ENCODE measurements at places on chromosomes 1 and 21. TPM values are rescaled to one million over a fixed set of nuclear protein-coding genes. Genes with fewer than 3 reads are reported as not detected.

Gene FAM78B
- total RNA-seq, result 0.38 TPM

Gene GFI1
- 0.21 TPM for total RNA-seq

Gene TNFAIP8L2
- total RNA-seq, result not detected

Gene RPL11
- 1,265 TPM for total RNA-seq

Gene TNFSF18
- total RNA-seq, result not detected

Gene PTGFR
- total RNA-seq, result not detected

Gene SELENBP1
- total RNA-seq, result 6.2 TPM

Gene LCE1D
- not detected for total RNA-seq

Gene SNRNP40
- total RNA-seq, result 50.1 TPM
